ENCODE measurements at places on chromosomes 11 and 22. TPM values are rescaled to one million over a fixed set of nuclear protein-coding genes. Genes with fewer than 3 reads are reported as not detected.

DNA sequence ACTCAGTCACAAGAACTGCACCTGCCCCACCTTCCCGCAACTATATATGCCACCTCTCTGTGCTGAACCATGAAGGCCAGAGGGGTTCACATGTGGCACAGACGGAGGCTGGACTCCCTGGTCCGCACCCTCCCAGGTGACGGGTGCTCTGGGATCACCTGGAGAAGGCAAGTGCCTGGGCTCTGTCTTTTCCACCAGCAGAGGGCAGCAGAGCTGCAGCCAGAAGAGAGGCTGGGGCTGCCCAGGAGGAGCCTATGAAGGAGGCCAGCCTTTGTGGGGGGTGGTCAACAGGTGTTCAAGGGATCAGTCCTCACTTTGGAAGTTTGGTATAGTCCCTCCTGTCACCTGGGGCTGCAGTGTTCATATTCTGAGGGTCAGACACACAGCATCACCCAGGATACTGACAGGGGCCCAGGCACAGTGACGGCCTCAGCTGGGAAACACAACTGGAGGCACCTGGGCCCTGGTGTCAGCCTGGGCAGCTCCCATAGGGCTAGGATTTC is 39.2 kb upstream of the IGLL5 start:
- peak; percentile 49 for DNase-seq

ARHGAP20 gene
- not detected for total RNA-seq

EFCAB6 gene
- not detected for total RNA-seq

DNA sequence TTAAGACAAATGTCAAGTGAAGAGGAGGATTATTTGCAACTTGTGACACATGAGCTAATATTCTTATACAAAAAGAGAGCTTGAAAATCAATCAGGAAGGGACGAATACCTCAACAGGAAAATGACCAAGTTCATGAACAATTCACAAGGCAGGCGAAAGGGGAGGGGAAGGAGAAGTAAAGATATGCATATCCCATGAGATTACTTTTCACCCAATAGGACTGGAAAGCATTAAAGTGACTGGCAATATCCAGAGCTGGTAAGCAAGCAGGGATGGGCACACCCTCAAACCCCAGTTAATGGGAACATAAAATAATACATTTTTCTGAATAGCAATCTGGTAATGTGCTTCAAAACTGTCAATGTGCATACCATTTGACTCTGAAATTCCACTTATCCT is 129.5 kb downstream of the SLC1A2 start:
- no peak for DNase-seq

SORL1 gene
- 19.2 TPM for total RNA-seq

DNA sequence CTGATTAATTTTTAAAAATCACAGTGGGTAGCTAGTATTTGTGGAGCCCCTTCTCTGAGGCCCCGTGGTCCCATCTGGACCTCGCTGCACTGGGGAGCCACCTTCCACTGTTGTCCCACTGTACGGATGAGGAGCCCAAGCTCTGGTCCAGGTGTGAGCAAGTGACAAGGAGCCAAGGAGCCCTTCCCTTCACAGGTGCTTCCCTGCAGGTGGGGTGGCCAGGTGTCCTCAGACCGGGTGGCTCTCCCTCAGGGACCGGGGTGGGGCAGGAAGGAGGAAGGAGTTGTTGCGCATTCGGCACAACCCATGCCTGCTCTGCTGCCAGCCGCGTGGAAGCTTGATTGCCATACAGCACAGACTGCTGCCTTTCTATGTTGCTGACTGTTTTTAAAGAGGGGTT is 10.4 kb upstream of the SEPTIN5 start:
- no peak for DNase-seq

DNA sequence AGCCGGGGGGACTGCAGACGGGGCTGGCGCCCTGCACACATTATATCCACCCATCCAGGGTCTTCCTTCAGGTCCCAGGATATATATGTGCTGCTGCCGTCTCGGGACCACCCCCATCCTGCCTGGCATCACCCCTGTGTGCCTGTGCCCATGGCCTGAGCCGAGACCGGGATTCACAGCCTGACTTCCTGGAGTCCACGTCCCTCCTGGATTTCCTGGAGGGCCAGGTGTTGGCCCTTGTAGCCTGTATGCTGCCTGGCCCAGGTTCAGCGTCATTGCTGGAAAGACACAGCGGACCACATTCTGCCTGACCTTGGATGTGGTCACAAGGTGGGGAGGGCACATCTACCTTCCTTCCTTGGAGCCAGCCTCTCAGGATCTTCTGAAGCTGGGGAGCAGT is 551.1 kb downstream of the BRD1 start:
- DNase-seq = no peak

SCN4B gene
- total RNA-seq = 0.08 TPM

DNA sequence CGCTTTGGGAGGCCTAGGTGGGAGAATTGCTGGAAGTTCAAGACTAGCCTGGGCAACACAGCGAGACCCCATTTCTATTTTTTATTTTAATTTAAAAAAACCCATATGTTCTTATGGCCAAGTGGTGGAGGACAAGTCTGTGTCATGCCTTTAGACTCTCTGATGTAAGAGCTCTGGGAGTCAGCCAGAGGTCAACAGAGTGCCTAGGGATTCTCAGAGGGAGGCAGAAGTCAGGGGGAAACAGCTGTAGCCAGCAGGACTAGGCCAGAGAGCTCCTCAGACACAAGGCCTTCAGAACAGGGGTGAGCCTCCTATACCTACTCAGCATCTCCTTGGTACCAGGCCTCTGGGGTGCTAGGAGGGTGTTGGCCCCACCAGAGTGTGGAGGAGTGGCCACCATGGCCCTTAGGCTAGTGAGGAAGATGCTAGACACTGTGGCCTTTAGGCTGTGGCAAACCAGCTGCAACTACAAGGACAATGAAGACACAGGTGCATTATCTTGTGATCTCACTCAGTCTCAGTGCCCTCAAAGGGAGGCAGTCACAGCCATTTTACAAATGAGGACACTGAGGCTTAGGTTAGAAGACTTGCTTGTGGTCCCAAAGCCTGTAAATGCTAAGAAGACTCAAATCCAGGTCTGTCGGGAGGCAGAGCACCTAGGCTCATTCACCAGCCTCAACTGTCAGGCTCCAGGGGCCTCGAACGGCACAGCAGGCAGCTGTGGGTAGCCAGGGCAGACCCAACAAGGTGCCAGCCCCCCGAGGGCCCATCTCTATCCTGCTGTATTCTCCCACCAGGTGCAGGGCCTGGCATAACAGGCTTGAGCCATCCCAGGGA is 5.0 kb downstream of the ZP1 start:
- no peak for DNase-seq

DNA sequence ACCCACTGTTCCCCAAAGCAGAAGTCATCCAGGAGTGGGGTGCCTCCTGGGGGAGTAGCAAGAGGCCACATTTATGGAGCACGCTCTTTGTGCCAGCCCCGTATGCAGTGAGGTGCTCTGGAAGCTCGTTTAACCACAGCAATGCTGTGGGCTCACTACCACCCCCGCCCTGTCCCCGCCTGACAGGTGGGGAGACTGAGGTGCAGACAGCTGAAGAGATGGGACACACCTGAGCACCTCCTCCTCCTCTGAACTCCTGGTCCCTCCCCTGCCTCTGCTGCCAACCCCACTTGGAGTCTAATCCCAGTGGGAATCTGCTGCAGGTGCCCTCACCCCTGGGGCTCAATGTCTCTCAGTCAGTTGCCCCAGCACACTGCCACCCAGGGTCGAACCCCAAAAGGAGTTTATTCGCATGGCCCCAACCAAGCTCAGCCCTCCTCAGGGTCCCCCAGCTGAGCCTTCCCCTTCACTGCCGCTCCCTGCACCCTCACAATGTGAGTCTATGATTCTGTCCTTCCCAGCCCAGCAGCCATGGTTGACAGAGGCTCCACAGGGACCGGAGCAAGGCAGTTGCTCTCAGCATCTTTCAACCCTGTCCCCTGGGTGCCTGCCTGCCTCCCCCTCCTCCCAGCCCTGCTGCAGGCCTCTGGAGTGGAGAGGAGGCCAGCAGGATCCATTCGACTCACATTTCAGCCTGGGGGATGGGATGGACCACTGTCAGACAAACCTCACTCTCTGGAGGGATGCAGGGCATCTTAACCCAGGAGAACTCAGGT is 13.3 kb upstream of the BCR start:
- no peak for DNase-seq

ACTN3 gene
- not detected for total RNA-seq

GRCh38 chr22:39134366-39135091 is 18.0 kb downstream of the CBX7 start:
- no peak for DNase-seq

NADSYN1 gene
- total RNA-seq = 91.6 TPM

- no peak for DNase-seq
Observed at GRCh38 chr11:96899971-96900370, 510.2 kb downstream of the JRKL start.

- no peak for DNase-seq
Observed at GRCh38 chr11:117074119-117074518, 24.1 kb downstream of the SIK3 start.

- DNase-seq = no peak
Observed at GRCh38 chr11:68762481-68762880, 11.2 kb upstream of the TESMIN start.

PGA3 gene
- total RNA-seq = not detected

SLC17A6 gene
- not detected for total RNA-seq

NCR3LG1 gene
- total RNA-seq = 8.6 TPM

DNA sequence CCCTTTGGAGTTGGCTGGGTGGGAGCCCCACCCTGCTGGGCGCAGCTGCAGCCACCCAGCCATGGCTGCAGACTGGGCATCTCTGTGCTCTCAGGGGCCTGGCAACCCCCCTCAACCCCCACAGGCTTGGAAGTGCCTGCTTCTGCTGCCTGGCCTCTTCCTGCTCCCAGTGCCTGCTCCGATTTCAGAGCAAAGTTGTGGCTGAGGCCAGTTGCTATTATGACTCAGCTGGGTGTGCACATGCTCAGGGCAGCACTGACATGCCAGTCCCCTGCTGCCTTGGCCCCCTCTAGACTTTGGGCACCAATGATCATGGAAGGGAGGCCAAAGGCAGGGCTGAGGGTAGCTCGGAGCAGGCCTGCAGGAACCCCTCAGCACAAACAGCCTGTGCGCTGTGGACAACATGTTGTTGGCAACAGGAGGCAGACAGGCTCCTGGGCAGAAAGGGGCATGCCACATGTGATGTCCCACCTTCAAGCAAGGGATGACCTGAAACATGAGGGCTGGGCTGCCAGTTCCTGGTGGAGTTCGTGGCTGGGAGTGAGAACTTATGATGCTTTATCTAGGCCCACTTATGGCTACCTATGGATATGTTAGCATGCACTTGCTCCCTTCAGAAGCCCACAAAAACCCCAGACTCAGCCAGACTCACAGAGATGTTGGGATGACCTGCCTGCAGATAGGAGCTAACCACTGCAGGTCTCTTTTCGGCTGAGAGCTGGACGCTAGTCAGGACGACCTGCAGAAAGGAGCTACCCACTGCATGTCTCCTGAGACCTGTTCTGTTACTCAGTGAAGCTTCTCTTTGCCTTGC is 96.4 kb upstream of the AMOTL1 start:
- DNase-seq = no peak

- DNase-seq = no peak
Observed at GRCh38 chr11:44139565-44140330, 44.3 kb downstream of the EXT2 start.

- DNase-seq = no peak
Observed at GRCh38 chr22:47380692-47381091, 618.2 kb downstream of the TBC1D22A start.

CSTF3 gene
- 34.9 TPM for total RNA-seq

FGF19 gene
- not detected for total RNA-seq

MUC15 gene
- total RNA-seq = not detected

OR52K2 gene
- not detected for total RNA-seq

HEPN1 gene
- total RNA-seq = not detected

DNA sequence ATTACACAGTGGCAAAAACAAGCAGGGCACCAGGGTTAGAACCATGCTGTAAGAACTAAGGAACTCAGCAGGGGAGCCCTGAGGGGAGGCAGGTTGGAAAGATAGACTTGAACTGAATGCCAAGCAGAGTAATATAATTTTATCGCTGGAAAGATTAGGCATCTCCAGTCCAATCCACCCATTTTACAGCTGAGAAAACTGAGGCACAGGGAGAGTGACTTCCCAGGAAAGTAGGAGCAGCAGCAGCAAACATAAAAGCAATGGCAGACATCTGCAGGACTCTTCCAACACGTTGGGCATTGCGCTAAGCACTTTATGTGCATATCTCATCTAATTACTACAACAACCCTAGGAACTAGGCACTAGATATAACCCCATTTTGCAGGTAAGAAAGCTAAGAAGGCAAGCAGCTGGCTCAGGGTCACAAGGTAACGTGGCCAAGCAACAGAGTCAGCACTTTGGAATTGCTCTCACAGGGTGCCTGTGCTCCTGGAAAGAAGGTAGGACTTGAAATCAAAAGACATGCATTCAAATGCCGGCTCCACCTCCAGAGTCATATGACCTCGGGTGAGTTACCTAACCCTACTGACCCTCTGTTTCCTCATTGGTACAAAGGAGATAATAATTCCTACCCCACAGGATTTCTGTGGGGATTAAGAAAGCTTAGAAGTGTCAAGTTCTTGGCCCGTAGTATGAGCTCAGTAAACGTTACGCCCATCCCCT is 215.3 kb downstream of the BARX2 start:
- no peak for DNase-seq

PIH1D2 gene
- 0.49 TPM for total RNA-seq

DNA sequence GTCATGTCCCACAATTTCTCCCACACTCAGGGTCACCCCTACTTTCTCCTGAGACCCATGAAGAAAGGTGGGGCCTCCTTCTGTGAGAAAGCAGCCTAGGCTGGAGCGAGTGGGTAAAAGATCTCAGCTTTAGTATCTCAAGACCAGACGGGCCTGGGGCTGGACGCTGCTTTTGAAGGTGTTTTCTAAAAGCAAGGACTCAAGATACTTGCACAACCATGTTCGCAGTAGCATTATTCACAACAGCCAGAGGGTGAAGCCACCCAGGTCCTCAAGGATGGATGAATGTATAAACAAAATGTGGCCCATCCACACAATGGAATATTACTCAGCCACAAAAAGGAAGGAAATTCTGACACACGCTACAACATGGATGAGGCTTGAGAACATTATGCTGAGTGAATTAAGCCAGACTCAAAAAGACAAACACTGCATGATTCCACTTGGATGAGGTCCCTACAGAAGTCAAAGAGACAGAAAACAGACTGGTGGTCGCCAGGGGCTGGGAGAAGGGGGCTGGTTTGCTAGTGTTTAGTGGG is 10.6 kb downstream of the SHANK2 start:
- no peak for DNase-seq

- no peak for DNase-seq
Observed at GRCh38 chr11:115700496-115700895, 196.3 kb upstream of the CADM1 start.

DNA sequence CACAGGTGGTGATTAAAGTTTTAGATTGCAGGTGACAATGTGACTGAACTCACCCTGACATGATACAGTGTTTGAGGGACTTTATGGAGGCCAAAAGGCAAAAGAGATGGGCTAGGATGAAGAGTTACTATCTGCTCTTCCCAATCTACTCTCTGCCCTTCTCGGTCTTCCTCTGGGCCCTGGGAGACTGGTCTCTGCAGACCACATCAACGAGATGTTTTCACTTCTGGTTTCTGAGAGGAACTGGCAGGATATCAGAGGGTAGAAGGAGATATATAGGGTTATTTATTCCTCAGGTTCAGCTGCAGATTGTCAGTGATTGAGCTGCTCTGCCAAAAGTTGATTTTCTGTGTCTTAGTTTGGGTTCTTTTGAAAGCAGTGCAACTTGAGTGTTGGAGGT is 32.4 kb upstream of the CD44 start:
- no peak for DNase-seq
